ENCODE measurements at places on chromosomes 6 and 20.

DNA sequence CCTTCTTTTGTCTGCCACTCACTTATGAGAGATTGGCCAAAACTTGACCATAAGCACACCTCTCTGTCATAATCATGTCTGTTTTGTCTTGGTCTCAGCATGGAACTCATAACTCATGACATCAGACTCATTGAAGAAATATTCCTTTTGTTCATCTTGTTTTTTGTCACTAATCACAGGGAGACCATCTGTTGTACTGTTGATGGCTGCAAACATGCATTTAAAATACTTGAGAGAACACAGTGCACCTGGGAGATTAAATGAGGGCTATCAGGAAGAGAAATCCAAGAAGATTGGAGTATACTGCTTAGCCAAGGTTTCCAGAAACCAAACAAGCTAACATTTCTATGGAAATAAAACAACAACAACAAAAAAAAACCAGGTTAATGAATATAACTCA, 689.7 kb downstream of the EPM2A start:
- no peak for DNase-seq

GRCh38 chr6:143966312-143966711, 41.7 kb downstream of the PLAGL1 start:
- DNase-seq: no peak

DNA sequence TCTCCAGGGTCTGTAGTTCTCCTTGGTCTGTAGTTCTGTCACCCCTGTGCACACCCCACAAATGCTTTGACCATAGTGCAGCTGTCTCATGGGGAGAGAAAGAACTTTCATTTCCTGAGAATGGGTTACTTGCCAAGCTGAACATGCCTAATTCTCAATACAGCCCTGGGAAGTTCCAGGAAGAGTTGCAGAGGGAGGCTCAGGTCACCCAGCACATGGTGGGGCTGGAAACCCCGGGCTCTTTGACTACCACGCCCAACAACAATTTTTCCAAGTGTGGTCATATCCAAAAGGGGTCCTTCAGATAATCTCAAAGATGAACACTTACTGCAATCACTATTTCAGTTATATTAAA, 2.2 kb upstream of the PTPRA start:
- DNase-seq: no peak

DNA sequence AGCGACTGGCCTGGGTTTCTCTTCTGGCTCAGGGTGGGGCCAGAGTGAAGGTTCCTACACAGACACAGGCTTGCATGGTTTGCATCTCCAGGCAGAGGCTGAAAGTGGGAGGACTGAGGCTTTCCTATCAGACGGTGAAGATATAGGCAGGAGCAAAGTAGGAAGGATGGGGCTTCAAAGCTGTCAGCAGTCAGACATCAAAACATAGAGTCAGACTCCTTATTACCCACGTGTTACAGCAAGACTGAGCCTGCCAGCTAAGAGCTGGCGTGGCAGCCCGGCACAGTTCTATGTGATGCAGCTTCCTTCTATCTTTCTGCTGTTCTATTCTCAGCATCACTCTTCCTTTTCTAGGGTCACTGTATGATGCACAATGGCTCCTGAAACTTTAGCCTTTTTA, 445.1 kb downstream of the DOK5 start:
- no peak for DNase-seq

GRCh38 chr20:20897922-20898321, 185.5 kb upstream of the RALGAPA2 start:
- DNase-seq: no peak

DNA sequence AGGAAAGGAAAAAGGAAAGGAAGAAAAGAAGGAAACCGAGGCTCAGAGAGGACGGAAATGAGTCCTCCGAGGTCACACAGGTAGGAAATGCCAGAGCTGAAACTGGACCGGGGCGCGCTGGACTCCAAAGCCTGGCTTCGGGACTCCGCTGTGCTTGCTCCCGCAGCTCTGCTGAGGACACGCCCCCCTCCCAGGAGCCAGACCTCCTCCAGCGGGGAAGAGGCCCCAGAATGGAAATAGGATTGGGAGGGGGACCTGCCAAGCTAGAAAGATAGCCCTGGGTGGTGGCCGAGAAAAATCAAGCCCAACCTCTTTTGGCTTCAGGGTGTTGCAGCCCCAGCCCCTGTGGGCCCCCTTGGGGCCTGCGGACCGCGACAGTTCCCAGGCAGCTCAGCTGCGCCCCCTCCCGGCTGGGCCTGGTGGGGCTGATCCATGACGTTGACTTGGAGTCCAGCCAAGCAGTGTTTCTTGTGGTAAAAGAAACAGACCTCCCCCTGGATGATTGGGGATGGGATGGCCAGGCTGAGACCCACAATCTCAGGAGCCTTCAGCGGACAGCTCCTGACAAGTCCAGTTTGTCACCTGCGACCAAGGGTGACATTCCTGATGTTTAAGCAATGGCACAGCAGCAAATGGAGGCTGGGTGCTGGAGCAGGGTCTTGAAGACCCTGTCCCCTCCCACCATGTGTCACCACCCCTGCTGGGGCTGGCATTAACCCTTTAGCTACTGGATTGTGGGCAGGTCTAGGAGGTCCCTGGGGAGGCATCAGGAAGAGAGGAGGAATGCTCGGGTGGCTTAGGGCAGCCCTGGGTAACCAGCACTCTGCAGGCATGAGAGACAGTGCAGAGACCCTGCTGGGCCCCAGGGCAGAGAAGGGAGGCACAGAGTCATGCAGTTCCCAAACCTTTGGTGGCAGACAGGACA, 55.4 kb downstream of the RIPOR3 start:
- peak; percentile 35 for DNase-seq

- DNase-seq: no peak
Observed at GRCh38 chr20:63551068-63551467, 2.9 kb upstream of the FNDC11 start.

DNA sequence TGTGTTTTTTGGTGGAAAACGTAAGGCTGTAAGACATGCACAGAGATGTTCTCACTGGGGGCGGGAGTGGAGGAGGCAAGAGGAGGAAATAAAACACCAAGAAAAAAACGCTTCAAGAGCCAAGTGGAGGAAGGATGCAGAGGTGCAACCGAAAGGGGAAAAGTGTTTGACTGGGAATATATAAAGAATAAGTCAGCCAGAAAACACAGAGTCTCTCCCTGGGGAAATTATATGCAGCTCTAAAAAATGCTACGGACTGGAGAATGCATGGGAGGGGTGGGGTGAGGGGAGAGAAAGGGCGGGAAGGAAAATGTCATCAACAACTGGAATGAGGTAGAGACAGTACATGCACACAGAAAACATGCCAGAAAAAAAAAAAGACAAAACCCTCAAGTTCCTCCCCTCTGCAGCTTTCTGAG, 133.5 kb downstream of the SCML4 start:
- no peak for DNase-seq

DNA sequence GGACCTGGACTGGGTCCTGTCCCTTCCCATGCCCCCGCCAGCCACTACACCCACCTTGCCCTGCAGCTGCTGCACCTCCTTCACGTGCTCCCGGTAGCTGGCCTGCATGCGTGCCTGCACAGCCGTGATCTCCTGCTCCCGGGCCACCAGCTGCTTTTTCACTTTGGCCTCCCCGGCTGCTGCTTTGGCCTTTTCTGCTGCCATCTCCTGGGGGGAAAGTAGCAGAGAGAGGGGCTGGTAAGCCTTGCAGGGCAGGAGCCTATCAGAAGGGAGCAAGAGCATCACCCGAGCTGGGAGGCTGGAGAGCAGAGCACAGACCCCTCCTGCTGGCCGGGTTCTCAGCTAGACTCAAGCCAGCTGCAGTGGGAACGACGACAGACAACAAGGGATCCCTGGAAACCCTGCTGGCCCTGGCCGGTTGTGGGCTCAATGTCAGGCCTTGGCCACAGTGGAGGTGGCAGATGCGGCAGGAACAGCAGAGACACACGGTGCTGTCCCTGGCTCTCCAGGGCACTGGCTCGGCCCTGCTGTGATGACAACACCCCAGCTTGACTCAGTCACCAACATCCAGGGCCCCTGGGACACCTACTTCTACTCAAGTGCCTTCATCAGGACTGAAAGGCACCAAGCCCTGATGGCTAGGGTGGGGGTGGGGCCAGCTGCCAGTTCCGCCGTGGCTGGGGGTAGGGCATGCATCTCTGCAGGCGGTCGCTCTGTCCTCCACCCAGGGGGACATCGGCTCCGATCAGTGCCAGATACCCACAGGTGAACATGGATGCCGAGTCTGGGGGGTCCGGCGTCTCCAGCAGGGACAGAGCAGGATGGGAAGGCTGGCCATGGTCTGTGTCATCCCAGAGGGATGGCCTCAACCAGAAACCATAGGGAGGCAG, 45.3 kb downstream of the RRBP1 start:
- DNase-seq: no peak

Data from stimulated activated CD8-positive, alpha-beta memory T cell treated with anti-CD3 and anti-CD28 coated beads, Interleukin-7, amount 100 ng/mL, for 24 hours (primary cell).